ENCODE measurements at places on chromosomes 1 and 21. TPM values are rescaled to one million over a fixed set of nuclear protein-coding genes. Genes with fewer than 3 reads are reported as not detected.

Gene NEK2
- 0.25 TPM for total RNA-seq

Gene MROH7
- total RNA-seq: 7.0 TPM

Gene CASQ1
- total RNA-seq: 20.0 TPM

Gene BCAR3
- 15.2 TPM for total RNA-seq

Gene CYP4A11
- not detected for total RNA-seq

Gene RGS1
- 0.59 TPM for total RNA-seq

Gene LIN28A
- not detected for total RNA-seq

Gene C1orf116
- total RNA-seq: 2.0 TPM

Measured in left ventricle myocardium superior (tissue), 1 donor.